ENCODE measurements at places on chromosomes 1 and 21.

- no peak for DNase-seq
Measured at GRCh38 chr1:28314547-28314941, 14.3 kb upstream of the MED18 start.

GRCh38 chr21:31670070-31670469 lies 10.6 kb downstream of the SOD1 start:
- no peak for DNase-seq

DNA sequence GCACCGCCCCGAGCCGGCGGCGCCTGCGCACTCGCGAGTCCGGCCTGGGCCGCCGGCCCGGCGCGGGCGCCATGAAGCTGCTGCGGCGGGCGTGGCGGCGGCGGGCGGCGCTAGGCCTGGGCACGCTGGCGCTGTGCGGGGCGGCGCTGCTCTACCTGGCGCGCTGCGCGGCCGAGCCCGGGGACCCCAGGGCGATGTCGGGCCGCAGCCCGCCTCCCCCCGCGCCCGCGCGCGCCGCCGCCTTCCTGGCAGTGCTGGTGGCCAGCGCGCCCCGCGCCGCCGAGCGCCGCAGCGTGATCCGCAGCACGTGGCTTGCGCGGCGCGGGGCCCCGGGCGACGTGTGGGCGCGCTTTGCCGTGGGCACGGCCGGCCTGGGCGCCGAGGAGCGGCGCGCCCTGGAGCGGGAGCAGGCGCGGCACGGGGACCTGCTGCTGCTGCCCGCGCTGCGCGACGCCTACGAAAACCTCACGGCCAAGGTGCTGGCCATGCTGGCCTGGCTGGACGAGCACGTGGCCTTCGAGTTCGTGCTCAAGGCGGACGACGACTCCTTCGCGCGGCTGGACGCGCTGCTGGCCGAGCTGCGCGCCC lies at the start of gene B3GALT6:
TSS of gene B3GALT6 (plus strand) at position 30 of the 588 bp plus-strand sequence. CDS start at position 72, 42 bp downstream.
- DNase-seq: no peak

- no peak for DNase-seq
Measured at GRCh38 chr1:81880781-81881180, 80.0 kb downstream of the ADGRL2 start.

GRCh38 chr1:242554577-242554976 lies 30.1 kb upstream of the PLD5 start:
- DNase-seq: no peak

DNA sequence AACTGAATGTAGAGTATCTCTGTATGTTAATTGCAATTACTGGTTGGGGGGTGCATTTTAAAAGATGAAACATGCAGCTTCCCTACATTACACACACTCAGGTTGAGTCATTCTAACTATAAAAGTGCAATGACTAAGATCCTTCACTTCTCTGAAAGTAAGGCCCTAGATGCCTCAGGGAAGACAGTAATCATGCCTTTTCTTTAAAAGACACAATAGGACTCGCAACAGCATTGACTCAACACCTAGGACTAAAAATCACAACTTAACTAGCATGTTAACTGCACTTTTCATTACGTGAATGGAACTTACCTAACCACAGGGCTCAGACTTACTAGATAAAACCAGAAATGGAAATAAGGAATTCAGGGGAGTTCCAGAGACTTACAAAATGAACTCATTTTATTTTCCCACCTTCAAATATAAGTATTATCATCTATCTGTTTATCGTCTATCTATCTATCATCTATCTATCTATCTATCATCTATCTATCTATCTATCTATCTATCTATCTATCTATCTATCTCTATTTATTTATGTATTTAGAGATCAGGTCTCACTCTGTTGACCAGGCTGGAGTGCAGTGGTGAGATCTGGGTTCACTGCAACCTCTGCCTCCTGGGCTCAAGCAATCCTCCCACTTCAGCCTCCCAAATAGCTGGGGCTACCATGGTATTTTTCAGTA lies 47.8 kb downstream of the CHML start:
- no peak for DNase-seq

- DNase-seq: peak; percentile 54
Measured at GRCh38 chr1:56095696-56096665, 483.4 kb downstream of the PLPP3 start.

DNA sequence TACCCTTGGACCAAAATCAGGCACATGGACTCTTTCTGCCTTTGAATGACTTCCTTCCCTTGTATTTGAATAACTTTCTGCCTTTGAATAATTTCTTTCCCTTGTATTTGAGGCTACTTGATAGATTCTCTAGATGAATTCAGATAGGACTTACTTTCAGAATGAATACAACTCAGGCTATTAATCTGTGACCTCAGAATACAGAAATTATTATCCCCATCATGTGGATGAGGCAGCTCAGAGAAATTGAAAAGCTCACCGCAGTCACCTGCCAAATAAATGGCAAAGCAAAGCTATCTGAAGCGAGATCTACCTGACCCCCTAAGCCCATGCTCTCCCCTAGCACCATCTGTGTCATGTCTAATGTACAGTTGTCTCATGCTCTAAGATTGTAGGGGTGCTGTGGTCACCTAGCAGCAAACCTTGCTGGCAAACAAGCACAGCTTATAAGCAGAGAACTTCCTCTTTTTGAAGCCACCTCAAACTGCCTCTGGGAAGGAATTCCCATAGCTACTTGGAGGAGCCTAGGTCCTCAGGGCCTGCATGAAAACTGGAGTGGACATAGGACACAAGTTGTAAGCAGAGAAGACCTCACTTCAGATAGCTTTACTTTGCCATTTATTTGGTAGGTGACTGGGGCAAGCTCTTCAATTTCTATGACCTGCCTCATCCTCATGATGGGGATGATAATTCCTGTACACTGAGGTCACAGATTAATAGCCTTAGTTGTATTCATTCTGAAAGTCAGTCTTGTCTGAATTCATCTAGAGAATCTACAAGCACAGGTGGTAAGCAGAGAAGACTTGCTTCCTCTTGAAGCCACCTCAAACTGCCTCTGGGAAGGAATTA lies 66.1 kb downstream of the FASLG start:
- DNase-seq: no peak

DNA sequence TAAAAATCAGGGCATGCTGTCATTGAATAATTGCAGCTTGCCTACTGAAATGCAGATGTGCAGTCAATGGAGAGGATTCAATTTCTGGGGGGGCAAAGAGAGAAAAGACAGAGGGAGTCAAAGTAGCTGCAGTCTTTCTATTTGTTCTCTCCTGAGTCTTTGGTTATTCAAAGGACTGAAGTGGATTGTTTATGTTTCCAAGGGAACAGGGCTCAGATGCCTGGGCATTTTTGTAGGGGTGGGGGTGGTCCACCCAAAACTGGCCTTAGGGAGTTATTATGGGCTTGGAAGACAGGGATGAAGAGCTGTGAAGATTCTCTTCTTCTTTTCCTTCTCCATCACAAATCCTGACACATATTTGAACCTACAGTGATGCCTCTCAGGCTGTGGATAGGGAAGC lies 408.8 kb upstream of the DAB1 start:
- no peak for DNase-seq

- no peak for DNase-seq
Measured at GRCh38 chr1:209647156-209647555, 5.1 kb downstream of the LAMB3 start.

GRCh38 chr1:153852170-153852569 lies 70.6 kb downstream of the GATAD2B start:
- no peak for DNase-seq

- DNase-seq: no peak
Measured at GRCh38 chr1:25628741-25629421, 12.3 kb downstream of the MAN1C1 start.

GRCh38 chr21:43328185-43328957 lies 98.6 kb downstream of the SIK1 start:
- no peak for DNase-seq

GRCh38 chr1:109740615-109741373 lies at the start of gene GSTM3:
Gene GSTM3, minus strand, starts transcription at chr1:109741038. Its CDS starts 751 bp downstream, at chr1:109740287.
- no peak for DNase-seq

GRCh38 chr1:155077346-155077745 lies 1.3 kb upstream of the EFNA3 start:
- no peak for DNase-seq

GRCh38 chr1:157704878-157705277 lies 4.3 kb upstream of the FCRL3 start:
- DNase-seq: no peak

GRCh38 chr1:84406346-84406861 lies 8.1 kb downstream of the DNASE2B start:
- DNase-seq: peak; percentile 10

GRCh38 chr1:64539781-64540218 lies 69.9 kb downstream of the CACHD1 start:
- DNase-seq: no peak

GRCh38 chr1:187842406-187843165 lies 1013.8 kb downstream of the PLA2G4A start:
- no peak for DNase-seq

GRCh38 chr1:231020816-231021215 lies 19.2 kb downstream of the FAM89A start:
- no peak for DNase-seq

- no peak for DNase-seq
Measured at GRCh38 chr21:37392441-37392840, 25.9 kb downstream of the DYRK1A start.

DNA sequence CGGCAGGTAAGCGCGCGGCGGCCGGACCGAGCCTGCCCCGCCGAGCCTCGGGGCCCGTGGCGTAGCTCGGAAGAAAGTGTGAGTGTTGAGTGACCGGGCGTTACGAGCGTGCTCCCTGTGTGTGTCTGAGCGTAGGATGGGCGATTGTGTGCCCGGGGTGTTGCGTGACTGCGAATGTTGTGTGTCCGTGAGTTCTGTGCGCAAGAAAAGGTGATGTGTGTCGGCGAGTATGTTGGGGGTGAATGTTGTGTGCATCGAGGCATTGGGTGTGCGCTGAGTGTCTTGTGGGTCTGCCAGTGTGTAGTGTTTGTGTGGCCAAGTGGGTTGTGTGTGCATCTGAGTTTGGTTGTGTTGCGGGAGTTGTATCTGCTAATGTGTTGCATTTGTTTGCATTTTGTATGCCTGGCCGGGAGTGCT lies 398 bp downstream of the PTPRU start:
- DNase-seq: peak; percentile 34

DNA sequence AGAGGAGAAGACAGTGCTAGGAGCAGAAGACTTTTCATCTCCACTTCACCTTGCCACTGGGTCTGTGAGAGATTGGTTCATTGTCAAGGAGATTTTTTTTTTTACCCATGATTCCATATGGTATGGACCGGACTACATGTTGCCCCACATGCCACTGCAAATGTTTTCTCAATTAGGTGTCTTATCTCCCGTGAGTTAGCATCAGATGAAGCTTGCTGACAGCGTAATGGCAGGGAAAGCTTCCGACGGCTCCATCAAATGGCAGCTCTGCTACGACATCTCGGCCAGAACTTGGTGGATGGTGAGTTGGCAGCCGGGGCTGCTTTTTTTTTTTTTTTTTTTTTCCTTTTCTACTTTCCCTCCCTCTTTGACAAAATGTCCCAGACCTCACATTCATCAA lies 217.2 kb upstream of the NFIA start:
- DNase-seq: no peak

DNA sequence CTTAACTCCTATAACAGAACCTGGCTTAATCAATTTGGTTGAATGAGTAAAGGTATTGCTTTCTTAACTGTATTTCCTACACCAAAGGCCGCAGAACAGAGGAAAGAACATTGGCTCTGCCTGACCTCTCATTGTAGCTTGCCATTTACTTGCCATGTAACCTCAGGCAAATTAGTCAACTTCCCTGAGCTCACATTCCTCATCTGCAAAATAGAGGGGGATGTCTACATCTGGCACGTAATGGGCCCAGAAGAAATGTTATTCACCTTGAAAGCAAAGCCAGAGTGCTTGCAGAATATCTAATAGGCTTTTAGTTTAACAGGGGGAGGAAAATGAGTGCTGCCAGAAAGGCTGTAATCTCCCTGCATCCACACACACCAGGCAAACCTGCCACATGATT lies 44.3 kb downstream of the LAMC2 start:
- DNase-seq: no peak

DNA sequence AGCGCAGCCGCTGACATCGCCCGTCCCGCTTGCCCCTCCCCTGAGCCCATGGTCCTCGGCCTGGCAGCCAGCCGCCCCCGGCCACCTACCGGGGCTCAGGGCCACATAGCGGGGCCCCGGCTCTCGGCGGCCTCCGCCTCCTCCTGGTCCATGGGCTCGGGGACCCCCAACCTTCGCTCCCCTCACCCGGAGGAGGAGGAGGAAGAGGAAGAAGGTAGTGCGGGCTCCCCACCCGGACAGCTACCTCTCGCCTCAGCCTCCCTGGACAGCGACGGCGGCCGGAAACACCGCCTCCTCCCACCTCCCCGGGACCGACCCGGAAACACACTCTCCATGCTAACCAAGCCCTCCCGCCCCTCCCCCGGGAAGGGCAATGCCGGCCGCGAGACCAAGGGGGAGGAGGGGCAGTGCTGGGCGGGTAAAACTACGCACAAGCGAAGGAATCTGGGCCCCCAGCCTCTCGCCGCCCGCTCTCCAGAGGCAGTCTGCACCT lies at the start of gene KIAA0319L:
TSS of gene KIAA0319L (minus strand) at position 286 of the 493 bp plus-strand sequence. CDS start 2,912 bp downstream, outside the sequence.
- DNase-seq: peak; percentile 92

DNA sequence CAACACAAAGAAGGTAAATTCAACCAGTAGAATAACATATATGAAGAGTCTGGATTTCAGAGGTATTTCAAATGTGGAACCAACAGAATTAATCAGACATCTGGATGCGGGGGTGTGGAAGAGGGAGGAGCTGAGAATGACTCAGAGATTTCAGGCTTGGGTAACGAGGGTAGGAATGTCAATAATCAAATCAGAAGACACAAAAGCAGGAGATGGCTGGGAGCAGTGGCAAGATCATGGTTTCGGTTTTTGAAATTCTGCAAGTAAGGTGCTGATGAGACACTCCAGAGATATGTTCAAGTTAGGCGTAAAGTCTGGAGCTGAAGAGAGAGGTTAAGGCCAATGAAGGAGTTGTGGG lies 64.0 kb downstream of the PLPPR5 start:
- DNase-seq: peak; percentile 61

DNA sequence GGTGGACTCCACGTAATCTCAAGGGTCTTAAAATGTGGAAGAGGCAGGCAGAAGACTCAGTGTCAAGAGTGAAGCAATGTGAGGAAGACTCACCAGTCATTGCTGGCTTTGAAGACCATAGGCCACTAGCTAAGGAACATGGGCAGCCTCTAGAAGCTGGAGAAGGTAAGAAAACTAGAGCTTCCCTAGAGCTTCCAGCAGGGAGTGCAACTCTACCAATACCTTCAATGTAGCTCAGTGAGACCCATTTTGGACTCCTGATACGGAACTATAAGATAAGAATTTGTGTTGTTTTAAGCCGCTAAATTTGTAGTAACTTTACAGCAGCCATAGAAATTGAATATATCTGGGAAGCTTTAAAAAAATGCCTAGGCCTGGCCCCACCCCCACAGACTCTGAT lies 18.9 kb downstream of the METTL13 start:
- no peak for DNase-seq

DNA sequence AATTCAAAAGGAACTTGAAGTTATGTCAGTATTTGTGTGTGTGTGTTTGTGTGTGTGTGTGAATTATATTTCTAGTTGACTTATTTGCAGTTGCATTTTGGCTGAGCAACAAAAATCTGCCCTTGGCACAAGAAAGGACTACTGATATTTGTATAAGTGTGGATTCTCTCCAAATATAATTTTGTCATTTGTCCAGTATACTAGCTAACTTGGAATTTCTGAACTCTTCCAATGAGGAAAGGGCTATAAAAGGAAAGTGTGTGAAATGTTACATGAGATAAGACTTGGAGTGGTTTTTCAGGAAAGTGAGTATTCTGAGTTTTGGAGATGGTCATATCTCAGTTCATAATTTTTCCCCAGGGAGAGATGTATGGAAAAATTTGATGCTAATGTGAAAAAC lies 1384.1 kb upstream of the B3GALT2 start:
- no peak for DNase-seq

GRCh38 chr1:168518201-168518689 lies 25.6 kb downstream of the XCL2 start:
- DNase-seq: no peak

- DNase-seq: no peak
Measured at GRCh38 chr1:66352792-66353191, 181.2 kb upstream of the SGIP1 start.

Measured in AG08396 (cell line).